ENCODE measurements at places on chromosomes 4 and X. TPM values are rescaled to one million over a fixed set of nuclear protein-coding genes. Genes with fewer than 3 reads are reported as not detected.

- peak; percentile 30 for DNase-seq
Measured at GRCh38 chrX:68146054-68146453, 287.2 kb downstream of the OPHN1 start.

GRCh38 chr4:24971192-24971591 is 58.4 kb upstream of the CCDC149 start:
- DNase-seq = peak; percentile 83

- DNase-seq = peak; percentile 10
Measured at GRCh38 chr4:81351654-81352445, 119.9 kb downstream of the RASGEF1B start.

DNA sequence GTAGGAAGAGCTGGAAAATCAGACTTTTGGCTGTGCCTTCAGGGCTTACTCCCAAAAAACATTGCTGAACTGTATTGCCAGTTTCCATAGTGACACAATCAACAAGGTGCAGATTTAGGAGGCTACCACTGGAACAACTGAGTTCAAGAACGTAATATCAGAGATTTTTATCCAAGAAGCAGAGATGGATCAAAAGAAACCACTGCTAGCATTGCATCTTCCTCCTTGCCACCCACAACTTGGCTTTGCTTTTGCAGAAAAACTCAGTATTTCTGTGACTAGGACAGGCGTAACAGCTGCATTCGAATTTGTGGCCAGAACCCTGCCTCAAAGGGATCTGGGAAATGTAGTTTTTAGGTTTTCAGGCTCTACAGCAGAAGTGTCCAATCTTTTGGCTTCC is 27.8 kb upstream of the WDFY3 start:
- DNase-seq = no peak

The NBDY gene
- polyA plus RNA-seq = 47.8 TPM

DNA sequence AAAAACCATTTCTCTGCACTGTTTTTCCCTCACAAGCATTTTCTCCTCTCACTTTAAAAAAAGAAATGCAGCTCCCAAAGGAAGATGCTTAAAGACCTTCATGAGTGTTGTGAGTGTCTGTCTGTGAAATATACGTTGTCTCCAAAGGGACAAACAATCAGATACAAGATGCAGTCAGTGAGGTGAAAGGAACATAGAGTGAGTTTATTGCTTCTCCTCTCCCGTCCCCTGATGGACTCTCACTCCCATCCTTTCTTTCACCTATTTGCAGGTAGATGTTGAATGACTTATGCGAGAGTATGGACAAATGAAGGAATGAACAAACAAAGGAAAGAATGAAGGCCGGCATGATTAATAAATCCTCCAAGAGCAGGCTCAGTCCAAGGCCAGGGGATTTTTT is 561.2 kb upstream of the DIPK2B start:
- DNase-seq = no peak

The TEX13C gene
- polyA plus RNA-seq = not detected

DNA sequence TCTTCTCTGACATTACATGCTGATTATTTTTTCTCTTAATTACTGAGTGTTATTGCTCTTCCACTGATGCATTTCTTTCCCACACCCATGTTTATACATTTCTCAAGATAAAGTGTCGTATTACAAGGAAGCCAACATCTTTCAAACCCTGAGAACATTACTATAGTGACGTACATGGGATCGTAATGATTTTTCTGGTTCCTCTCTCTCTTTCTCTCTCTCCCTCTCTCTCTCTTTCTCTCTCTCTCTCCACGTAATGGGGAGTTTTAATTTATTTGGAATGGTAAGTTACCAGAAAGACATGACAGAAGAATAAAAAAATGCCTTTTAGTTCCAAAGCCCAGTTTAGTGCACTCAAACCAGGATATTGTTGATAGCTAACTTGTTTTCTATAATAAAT is 40.4 kb upstream of the MAPK10 start:
- no peak for DNase-seq

- peak; percentile 20 for DNase-seq
Measured at GRCh38 chrX:119729408-119730201, 28.8 kb upstream of the SOWAHD start.

GRCh38 chr4:166635367-166635766 is 598.9 kb downstream of the SPOCK3 start:
- no peak for DNase-seq

DNA sequence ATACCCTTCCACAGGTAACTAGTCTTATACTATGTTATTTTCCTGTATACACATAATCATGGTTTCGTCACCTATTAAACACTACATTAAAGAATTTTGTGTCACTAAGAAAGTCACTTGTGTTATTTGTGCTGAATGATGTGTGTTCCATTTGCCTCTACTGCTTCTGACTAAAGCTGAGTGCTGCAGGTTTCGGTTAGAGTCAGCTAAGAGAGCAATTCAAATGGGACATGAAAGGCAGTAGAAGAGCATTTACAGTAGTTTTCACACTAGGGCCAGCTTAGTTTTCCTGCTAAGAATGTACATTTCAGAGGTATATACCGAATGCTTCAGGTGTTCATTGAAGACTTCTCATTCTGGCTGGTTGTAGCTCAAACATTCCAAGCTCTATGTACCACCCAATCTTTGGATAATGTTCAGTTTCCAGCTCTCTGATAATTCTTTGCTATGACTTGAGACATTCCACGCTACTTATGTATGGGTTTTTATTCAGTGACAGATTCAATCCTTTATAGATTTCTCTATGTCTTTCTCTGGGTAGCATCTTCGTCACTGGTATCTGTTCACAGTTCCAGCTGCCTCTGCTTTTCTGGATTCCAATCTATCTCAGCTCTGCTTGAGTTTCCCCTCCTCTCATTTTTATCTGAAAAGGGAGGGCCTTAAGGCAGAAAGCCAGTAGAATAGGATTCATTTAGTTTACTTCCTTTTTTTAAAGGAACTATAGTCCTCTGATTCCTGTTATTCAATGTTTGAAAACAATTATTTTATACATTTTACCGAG is 164.4 kb downstream of the CXXC4 start:
- no peak for DNase-seq

- peak; percentile 57 for DNase-seq
Measured at GRCh38 chr4:159487284-159487747, 384.4 kb downstream of the RAPGEF2 start.

GRCh38 chr4:121728798-121729226 is 32.0 kb upstream of the ANXA5 start:
- peak; percentile 84 for DNase-seq

DNA sequence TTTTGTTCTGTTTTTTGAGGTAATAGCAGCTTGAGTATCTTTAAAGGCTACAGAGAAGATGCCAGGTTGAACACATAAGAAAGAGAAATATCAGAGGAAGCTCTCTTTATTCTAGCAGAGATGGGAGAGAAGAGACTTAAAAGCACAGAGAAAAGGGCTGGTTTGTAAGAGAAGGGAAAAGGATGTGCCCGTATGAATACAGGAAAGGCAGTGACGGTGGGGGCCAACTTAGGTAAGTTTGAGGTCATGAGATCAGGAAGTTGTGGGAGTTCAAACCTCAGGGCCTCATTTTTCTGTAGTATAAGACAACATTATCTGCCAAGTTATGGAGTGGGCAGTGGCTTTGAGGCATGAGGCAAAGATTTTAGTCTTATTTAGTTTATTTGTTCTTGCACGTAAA is 121.3 kb upstream of the S100G start:
- DNase-seq = no peak

GRCh38 chr4:71486550-71487343 is 147.9 kb downstream of the SLC4A4 start:
- DNase-seq = no peak

The GAGE12E gene
- polyA plus RNA-seq = not detected

The MTMR8 gene
- polyA plus RNA-seq = 0.93 TPM

The RS1 gene
- not detected for polyA plus RNA-seq

DNA sequence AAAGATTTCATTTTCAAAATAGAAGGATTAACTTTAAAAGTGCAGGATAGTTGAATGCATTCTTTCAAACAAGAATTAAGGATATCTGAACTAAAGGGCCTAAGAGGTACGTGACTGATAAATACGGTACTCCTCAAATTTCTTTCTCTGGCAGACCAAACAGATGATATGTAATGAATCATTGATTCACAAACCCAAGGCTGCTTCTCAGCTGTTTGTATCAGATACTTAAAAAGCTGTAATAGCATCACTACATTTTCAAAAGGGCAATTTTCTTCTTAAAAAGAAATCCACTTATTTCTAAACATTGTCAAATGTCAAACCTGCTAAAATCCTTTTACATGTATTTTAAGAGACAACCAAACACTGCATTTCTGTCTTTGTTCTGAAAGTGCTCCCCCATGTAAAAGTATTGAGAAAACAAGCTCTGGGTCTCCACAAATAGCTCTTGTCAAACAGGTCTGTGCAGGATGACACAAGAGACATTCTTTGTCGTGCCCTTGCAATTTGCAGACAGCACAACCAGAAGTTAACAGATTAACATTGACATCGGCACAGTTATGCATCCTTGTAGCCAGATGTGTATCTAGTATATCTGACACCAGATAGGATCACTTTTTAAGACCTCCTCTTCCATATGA is 82.0 kb downstream of the MANBA start:
- peak; percentile 54 for DNase-seq

GRCh38 chr4:2469192-2469984 is 482 bp downstream of the RNF4 start:
- no peak for DNase-seq

- no peak for DNase-seq
Measured at GRCh38 chr4:40940317-40940741, 190.6 kb downstream of the NSUN7 start.

The CLNK gene
- polyA plus RNA-seq = not detected

The S100G gene
- polyA plus RNA-seq = not detected

DNA sequence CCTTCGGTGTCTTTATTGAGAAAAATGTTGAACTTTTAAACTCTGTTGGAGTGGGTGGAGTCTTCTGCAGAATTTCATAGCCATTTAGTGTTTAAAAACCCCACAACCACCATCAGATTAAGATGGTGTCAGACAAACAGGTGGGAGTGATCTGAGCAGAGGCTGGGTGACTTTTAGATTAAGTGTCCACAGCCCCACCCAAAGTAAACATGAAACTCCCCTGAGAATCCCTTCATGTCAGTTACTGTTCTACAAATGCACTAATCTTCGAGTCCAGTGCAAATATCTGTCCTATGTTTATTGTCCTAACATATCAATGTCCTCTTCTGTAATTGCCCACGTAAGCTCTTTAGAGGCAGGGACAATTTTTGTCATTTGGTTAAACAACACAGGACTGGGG is 175.6 kb upstream of the RBPJ start:
- no peak for DNase-seq

The FGFBP2 gene
- polyA plus RNA-seq = not detected

DNA sequence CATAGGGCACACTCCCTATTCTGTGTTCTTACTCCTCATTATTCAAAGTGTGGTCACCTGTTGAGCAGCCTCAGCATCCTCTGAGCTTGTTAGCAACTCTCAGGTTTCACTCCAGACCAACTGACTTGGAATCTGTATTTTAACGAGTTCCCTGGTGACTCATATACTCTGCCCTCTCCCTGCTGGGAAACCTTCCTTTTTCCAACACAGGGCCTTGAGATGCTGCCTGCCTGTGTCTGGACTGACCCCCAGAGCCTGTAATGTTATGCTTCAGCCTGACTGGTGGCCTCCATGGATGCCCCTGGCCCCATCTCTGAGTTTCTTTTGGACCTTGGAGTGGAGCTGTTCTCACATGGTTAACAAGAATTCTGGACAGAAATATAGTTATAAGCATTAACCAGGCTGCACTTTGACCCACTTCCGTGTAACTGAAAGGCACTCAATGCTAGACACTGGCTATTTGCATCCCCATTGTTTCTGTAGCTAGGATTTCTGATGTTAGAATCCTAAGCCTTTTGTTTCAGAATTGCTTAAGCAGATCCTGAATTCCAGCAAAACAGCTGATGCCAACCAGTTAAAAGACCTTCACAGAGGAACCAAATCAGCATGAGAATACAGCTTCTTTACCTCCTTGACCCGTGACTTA is 262.6 kb downstream of the STIM2 start:
- DNase-seq = no peak

DNA sequence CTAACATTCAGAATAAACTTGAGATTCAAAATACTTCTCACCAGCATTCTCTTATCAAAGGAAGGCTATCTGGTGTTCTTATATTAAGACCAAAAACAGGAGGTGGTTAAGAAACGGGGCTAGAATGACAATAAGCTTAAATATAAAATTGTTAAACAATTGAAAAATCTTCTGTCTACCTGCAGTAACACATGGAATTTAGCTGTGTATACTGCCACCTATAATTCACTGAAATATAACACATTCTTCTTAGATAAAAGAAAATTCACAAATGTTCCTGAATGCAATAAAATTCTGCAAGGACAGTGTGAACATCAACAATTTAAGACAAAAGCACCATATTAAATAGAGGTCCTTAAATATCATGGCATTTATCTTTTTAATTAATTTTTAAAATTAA is 11.5 kb upstream of the PCDH10 start:
- no peak for DNase-seq

The RAI2 gene
- polyA plus RNA-seq = not detected

The ASMT gene
- polyA plus RNA-seq = not detected

DNA sequence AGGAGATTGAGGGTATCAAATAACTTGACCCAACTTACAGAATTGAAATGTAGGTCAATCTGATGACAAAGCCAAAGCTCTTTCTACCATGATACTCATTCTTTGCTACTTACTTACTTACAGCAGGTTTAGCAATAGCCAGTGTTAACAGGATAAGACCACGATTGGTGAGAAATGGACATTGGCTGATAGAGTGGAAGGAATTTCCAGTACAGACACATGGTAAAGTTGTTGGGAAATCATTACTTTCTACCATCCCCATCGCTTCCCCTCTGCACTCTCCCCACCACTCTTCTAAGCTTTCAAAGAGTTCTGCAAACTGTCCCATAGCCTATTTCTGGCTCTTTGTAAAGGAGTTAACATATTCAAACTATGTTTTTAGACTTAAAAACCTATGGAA is 119.7 kb downstream of the CHRNA9 start:
- DNase-seq = no peak

GRCh38 chrX:150897421-150898320 is 797 bp downstream of the CD99L2 start:
- no peak for DNase-seq

DNA sequence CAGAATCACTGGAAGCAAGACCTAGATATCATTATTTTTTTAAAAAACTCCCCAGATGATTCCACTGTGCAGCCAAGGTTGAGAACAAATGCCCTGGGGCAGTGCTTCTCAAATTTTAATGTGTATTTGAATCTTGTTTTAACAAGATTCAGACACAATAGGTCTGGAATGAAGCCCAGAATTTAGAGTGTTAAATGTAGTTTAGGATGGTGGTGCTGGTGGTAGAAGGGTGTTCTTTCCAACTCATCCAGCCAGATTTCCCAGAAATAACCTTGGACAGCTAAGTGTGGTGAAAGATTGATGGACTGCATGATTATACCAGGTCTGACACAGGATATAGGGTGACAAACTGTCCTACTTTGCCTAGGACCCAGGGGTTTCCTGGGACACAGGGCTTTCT is 120.1 kb upstream of the MED14 start:
- DNase-seq = peak; percentile 83

- DNase-seq = no peak
Measured at GRCh38 chr4:186203406-186203805, 12.0 kb downstream of the CYP4V2 start.

DNA sequence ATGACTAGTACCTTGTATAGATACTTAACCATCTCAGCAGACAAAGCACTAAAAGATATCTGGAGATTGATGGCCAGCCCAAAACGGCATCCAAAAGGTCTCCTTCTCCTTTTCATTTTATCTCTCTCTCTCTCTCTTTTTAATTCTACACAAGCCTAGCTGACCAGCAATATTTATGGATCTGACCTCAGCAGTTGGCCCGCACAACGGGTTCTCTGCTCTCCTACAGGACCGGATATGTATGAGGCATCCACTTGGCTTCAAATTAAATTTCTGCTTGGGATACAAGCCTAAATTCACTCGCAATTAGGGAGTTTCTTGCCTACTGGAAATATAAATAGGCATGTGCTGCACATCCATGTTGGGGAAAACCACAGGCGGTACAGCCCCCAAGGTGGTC is 22.5 kb upstream of the CT55 start:
- no peak for DNase-seq
